Type B pancreatic cell (in vitro differentiated cells): ENCODE measurements at places on chromosomes 12 and 14.

DNA sequence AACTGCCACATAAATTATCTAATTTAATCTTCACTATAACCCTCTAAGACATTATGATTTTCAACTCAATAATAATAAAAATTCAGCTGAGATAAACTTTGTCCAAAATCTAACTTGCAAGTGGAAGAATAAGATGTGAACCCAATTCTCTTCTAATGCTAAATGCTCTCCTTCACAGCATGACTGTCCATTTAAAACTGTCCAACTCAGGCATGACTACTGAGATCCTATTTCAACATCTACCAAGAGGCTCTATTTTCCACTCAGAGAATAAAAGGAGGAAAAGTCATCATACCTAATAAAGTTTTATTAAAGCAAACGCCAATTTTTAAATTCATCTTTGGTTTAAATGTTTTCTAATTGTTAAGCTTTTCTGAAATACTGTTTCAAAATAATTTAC, 183.6 kb downstream of the MED13L start:
- no peak for DNase-seq

GRCh38 chr14:69093631-69094421, 59.1 kb downstream of the DCAF5 start:
- no peak for DNase-seq

DNA sequence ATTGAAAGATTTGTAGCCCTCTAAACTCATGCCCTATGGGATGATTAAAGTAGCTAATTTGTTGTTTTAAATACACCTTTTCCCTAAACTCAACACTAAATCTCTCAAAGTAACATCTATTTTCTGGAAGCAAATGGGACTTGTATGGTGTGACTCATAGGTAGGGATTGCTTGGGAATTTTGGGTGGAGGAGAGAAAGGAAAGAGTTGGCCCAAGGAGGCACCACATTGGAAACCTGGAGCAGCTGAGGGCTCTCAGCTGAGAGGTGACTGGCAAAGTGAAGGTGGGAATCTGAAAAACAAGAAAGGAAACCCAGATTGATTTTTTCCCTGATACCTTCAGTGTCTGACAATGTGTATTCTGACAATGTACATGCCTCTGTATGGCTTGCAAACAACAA, 114.8 kb upstream of the PRICKLE1 start:
- DNase-seq = no peak

- DNase-seq = no peak
These were observed 120.5 kb downstream of the DENND5B start for GRCh38 chr12:31470459-31470858.

DNA sequence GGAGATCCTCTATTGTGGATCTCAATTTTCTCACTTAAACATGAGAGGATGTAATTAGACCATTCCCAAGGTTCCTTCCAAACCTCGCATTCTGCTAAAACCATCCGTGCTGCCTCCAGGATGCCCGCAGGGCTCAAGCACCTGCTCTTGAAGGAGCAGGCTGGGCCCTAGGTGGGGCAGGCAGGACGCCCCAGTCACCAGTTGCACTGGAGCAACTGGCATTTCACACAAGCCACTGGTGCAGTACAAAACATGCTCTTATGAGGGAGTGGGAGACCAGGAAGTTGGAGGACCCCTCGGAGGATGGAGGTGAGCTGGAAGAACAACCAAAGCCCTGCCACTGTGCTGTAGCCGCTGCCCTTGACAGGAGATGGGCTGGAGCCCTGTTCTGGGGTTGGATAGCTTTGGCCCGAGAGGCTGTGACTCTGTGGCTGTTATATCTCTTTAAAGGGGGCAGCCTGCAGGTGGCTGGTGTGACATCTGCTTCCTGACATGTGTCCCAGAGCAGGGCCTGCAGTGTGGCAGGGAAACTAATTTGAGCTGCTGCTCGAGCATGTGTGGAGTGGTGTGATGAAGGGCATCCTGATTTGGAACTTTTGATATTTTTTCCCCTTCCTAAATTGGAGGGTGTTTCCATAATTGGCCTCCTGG, 122.2 kb downstream of the CRACR2A start:
- no peak for DNase-seq

DNA sequence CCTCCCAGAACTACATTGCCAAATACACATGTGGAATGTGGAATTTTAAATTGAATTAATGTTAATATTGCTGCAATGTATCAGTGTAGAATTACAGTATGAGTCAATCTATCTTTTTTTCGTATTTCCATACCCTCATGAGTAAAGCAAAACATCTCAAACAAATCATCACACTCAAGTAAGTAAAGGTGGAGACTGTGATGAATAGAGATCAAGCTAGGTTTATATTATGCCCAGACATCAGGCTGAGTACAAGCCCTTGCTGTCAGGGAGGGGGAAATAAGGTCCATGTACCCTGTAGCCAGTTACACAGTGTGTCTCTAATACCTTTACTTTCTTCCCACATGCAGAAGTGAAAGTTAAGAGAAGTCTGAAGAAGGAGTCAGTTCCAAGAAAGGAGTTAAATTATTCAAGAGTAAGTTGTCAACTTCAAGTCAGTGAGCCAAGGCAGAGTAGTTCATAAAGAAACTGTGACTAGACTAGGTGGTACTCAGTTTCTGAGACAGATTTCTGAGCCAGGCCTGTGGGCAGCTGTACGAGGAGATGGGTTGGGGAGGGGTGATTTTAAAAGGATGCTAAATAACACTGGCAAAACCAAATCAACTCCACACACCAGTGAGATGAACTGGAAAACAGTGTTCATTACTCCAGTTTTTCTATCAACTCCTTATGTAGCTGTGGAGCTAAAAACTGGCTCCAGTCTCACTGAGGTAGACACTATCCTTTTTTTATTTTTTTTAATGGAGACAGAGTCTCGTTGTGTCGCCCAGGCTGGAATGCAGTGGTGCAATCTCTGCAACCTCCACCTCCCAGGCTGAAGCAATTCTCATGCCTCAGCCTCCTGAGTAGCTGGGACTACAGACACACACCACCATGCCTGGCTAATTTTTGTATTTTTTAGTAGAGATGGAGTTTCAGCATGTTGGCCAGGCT, 23.8 kb upstream of the STK38L start:
- DNase-seq = no peak

- no peak for DNase-seq
These were observed 48.0 kb upstream of the ALG10B start for GRCh38 chr12:38268612-38269011.

DNA sequence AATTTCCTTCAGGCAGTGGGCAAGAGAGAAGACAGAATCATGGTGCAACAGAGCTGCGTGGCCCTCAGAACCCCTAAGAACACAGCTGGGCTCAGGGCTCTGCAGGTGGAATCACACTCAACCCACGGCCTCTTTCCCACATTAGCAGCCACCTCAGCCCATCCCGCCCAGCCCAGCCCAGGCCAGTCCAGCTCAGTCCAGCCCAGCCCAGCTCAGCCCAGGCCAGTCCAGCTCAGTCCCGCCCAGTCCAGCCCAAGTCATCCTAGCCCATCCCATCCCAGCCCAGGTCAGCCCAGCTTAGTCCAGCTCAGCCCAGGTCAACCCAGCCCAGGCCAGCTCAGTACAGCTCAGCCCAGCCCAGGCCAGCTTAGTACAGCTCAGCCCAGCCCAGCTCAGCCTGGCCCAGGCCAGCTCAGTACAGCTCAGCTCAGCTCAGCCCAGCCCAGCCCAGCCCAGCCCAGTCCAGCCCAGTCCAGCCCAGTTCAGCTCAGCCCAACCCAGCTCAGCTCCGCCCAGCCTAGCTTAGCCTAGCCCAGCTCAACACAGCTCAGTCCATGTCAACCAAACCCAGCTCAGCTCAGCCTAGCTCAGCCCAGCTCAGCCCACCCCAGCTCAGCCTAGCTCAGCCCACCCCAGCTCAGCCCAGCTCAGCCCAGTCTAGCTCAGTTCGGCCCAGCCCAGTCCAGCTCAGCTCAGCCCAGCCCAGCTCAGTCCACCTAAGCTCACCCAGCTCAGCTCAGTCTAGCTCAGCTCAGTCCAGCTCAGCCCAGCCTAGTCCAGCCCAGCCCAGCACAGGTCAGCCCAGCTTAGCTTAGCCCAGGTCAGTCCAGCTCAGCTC, 183.1 kb downstream of the TMEM121 start:
- DNase-seq = no peak

GRCh38 chr14:75399321-75399720, 28.5 kb upstream of the JDP2 start:
- DNase-seq = no peak

DNA sequence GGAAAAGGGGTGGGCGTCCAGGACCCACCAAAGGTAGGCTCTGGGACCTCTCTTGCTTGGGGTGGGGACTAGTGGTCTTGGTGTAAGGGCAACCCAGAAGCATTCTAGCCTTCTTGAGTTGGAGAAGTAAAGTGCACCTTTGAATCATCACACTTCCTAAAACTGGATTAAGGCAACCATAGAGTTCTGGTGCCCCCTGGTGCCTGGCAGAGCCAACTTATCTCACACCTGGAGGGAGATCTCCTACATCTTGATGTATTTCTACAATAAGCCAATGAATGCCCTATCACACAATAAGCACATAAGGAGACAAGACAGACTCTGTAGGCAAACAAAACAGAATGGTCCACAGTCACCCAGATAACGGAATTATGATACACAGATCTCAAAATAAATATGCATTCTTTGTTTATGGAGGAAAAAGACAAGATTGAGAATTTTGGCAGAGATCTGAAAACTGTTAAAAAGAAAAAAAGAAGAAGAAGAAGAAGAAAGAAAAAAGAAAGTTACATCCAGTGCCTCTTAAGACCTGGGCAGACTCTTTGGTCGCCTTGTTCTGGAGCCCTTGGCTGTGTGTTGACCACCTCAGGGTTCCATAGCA, 95.9 kb upstream of the PPP2R5C start:
- DNase-seq = no peak

DNA sequence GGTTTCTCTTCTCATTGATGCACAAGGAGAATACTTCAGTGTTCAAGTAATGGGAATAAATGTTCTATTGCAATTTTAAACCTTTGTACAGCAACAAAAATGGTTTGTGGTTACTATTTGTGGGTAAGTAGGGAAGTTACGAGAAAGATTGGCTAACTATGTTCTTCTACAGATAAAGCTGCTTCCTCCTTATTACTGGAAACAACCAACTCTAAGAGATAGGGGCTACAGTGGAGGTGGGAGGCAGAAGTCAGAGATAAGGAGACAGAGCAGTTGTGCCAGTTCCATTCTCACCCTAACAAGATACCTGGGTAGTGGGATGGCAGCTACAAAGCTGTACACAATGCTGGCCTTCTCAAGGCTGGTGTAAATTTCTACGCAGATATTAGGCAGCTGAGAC, 16.2 kb downstream of the NOXRED1 start:
- DNase-seq = no peak
